ENCODE measurements at places on chromosomes 7 and 10. TPM values are rescaled to one million over a fixed set of nuclear protein-coding genes. Genes with fewer than 3 reads are reported as not detected.

GRCh38 chr7:53812135-53812534 lies 730.0 kb upstream of the VSTM2A start:
- H3K4me1 ChIP-seq, result no peaks in the 10 kb centered on the region
- no peaks in the 10 kb centered on the region for H3K36me3 ChIP-seq
- no peak for DNase-seq
- H3K4me3 ChIP-seq, result no peak overlapping the region
- H3K27me3 ChIP-seq, result no peaks in the 10 kb centered on the region

GRCh38 chr10:123944661-123945060 lies 53.1 kb upstream of the CPXM2 start:
- DNase-seq, result no peak
- H3K27me3 ChIP-seq, result no peaks in the 10 kb centered on the region
- H3K4me3 ChIP-seq, result no peak overlapping the region
- H3K27ac ChIP-seq, result no peak overlapping the region
- H3K36me3 ChIP-seq, result no peaks in the 10 kb centered on the region

DNA sequence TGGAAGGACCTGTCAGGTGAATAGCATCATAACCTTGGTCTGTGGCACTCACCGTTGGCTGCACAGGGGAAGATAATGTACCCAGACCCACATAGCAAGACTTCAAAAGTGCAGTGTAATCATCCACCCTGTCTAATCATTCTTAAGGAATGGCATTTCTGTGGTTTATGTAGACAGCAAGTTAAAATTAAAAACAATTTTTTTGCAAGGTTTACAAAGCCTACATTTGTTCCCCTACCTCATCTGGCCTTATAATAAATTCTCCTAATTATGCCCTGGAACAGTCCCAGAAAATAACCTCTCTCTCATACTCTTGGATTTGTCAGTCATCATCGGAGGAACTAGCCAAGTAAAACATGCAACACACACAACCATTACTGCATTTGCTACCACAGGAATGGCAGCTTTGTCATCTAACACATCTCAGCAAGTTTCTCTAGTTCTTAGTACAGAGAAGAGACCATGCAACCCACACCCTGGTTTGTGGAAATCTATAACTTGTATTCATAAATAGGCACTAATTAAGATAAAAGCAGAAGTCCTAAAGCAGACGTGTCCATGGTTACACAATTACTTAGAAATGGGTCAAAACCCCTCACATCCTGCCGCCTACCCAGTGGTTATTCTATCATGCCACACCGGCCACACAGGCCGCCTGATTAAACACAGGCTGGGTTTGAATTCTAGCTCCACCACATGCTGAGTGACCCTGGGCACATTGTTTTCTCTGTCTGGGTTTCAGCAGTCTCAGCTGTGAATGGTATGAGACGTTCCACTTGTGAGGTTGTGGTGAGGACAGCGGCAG lies 19.1 kb downstream of the ABLIM1 start:
- H3K27ac ChIP-seq, result no peak overlapping the region
- DNase-seq, result no peak
- peaks cover 12% of the 10 kb centered on the region for H3K4me1 ChIP-seq
- H3K4me3 ChIP-seq, result no peak overlapping the region
- no peaks in the 10 kb centered on the region for H3K36me3 ChIP-seq

DNA sequence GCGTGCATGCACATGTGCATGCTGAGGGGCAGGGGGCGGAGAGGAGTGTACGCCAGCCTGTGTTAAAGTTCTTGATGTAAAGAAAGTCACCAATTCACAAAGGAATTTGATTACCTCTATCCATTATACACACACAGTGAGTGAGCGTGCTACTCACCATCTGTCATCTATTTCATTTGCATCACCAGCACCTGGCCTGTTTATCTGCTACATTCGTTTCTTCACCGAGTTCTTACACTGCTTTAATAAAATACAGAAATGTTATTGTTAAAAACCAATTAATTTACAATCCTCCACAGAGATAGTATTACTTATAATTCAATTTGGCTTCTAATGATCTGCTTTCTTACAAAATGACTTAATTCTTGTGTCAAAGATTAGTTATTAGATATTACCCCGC lies 32.6 kb downstream of the NEUROD6 start:
- H3K36me3 ChIP-seq, result no peaks in the 10 kb centered on the region
- H3K4me1 ChIP-seq, result no peaks in the 10 kb centered on the region
- peaks cover 74% of the 10 kb centered on the region for H3K27me3 ChIP-seq
- H3K27ac ChIP-seq, result no peak overlapping the region
- H3K4me3 ChIP-seq, result no peak overlapping the region
- no peak for DNase-seq

Gene MYPN
- 0.34 TPM for total RNA-seq

DNA sequence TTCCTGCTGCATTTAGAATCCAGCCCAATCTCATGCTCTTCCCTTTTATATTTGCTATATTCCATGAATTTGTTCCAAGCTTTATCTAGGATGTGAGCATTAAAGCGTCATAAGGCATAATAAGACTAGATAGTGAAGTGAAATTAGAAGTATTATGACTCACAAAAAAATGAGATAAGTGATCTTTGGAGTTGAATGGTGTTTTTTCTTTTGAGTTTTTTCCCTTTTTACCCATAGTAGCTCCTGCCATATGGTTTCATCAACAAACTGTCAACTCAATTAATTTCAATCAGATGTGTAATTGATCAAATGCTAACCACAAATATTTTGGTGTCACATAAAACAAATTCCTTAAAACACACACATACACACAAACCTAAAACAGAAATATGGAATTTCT lies 17.0 kb downstream of the KLHDC10 start:
- peaks cover 11% of the 10 kb centered on the region for H3K4me1 ChIP-seq
- no peak for DNase-seq
- H3K27ac ChIP-seq, result no peak overlapping the region
- no peaks in the 10 kb centered on the region for H3K36me3 ChIP-seq
- no peak overlapping the region for H3K4me3 ChIP-seq

- H3K27ac ChIP-seq, result no peak overlapping the region
- H3K36me3 ChIP-seq, result no peaks in the 10 kb centered on the region
- H3K4me3 ChIP-seq, result no peak overlapping the region
- peaks cover 13% of the 10 kb centered on the region for H3K27me3 ChIP-seq
- H3K4me1 ChIP-seq, result no peaks in the 10 kb centered on the region
These were observed 108.7 kb downstream of the GFRA1 start for GRCh38 chr10:116164291-116164690.

Gene ZSWIM8
- 49.9 TPM for total RNA-seq

GRCh38 chr10:8350250-8350967 lies 295.9 kb downstream of the GATA3 start:
- H3K4me1 ChIP-seq, result no peaks in the 10 kb centered on the region
- H3K4me3 ChIP-seq, result no peak overlapping the region
- no peaks in the 10 kb centered on the region for H3K27me3 ChIP-seq
- DNase-seq, result no peak
- no peaks in the 10 kb centered on the region for H3K36me3 ChIP-seq

- peak; percentile 39 for DNase-seq
- H3K27ac ChIP-seq, result peak overlapping the region; percentile 54
- H3K4me1 ChIP-seq, result peaks cover 20% of the 10 kb centered on the region
These were observed 60.9 kb downstream of the SPOCK2 start for GRCh38 chr10:72027498-72027897.

DNA sequence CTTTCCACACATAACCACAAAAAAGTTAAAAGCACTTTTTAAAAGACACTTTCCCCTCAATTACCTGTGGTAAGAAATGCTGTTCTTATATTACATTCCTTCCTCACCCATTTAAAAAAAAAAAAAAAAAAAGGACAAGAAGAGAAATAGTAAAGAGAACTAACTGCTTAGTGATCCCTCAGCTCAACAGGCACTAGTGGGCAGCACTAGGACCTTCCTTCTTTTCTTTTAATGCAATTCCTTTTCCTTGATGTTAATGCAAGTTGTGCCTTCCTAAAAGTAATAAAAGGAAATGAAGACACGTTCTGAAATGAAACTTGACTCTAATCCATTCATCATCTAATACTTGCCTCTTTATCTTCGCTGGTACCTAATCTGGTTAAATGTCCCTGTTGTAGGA lies 189.7 kb downstream of the TCF7L2 start:
- DNase-seq, result no peak
- H3K27ac ChIP-seq, result no peak overlapping the region
- H3K4me1 ChIP-seq, result peaks cover 5% of the 10 kb centered on the region
- H3K27me3 ChIP-seq, result no peaks in the 10 kb centered on the region
- no peak overlapping the region for H3K4me3 ChIP-seq

Gene PLEKHS1
- not detected for total RNA-seq

DNA sequence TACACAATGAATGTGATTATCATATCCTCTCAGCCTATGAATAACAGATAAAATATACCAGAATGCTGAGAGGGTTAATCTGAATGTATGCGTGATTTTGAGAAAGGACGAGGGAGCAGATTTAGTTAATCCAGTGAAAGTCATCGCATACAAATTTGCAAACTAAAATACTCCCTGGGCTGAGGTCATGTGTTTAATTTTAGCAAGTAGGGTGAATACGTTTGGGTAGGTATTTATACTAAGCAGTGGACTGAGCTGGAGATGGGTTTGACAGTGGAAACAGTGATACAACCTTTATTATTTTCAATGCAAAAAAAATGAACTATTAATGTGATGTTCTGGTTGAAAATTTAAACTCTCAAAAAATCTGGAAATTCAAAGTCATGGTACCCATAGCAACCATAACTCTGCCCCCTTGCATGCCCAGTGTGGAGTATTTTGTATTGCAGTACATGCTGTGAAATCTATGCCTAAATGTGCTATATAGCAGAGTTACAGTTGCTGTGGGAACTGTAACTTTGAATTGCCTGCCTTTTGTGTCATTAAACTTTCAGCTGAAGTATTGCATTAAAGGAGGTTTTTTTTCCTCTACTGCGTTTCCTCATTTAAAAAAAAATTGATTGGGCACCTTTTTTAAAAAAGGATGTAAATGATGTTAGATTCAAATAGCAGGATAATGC lies 9.5 kb upstream of the ARID5B start:
- no peaks in the 10 kb centered on the region for H3K36me3 ChIP-seq
- H3K27ac ChIP-seq, result no peak overlapping the region
- H3K4me3 ChIP-seq, result no peak overlapping the region

DNA sequence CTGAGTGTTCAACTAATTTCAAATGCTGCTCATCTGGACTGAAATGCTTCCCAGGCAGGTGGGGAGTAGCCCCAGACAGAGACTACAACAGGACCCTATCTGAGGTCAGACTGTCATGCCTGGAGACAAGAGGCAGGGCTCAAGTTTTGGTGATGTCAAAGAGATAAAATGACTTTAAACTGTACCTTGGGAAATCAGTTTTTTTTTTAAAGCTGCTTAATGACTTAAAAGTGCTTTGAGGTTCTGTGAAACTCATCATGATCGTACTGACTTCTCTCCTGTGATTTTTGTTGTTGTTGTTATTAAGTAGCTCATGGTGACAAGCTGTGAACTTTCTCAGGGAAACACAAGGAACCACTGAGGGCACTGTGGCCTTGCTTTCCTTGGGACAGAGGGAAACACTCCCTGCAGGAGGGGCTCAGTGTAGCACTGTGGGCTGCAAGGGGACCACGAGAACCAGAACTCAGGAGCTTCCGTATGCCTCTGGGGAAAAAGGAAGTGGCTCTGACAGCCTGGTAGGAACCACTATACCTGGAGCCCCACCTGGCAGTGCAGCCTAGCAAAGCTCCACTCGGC lies 9.5 kb downstream of the HIPK2 start:
- H3K36me3 ChIP-seq, result no peaks in the 10 kb centered on the region
- no peak overlapping the region for H3K27ac ChIP-seq
- H3K4me1 ChIP-seq, result peaks cover 41% of the 10 kb centered on the region
- H3K4me3 ChIP-seq, result no peak overlapping the region
- DNase-seq, result no peak
- H3K27me3 ChIP-seq, result no peaks in the 10 kb centered on the region

Gene CC2D2B
- total RNA-seq, result 0.20 TPM

GRCh38 chr7:151246851-151247580 lies 1.5 kb downstream of the SMARCD3 start:
- no peak for DNase-seq
- peak overlapping the region; percentile 70 for H3K4me3 ChIP-seq
- peaks cover 62% of the 10 kb centered on the region for H3K4me1 ChIP-seq
- H3K27me3 ChIP-seq, result no peaks in the 10 kb centered on the region

Data from HCT116 (cell line).